ENCODE measurements at places on chromosomes 4 and X. TPM values are rescaled to one million over a fixed set of nuclear protein-coding genes. Genes with fewer than 3 reads are reported as not detected.

The KLKB1 gene
- total RNA-seq, result 1.4 TPM

The PIN4 gene
- 12.0 TPM for total RNA-seq

- no peak for DNase-seq
Observed at GRCh38 chr4:7785017-7785416, 154.6 kb downstream of the AFAP1 start.

- DNase-seq, result no peak
Observed at GRCh38 chrX:115068896-115069295, 51.5 kb upstream of the IL13RA2 start.

DNA sequence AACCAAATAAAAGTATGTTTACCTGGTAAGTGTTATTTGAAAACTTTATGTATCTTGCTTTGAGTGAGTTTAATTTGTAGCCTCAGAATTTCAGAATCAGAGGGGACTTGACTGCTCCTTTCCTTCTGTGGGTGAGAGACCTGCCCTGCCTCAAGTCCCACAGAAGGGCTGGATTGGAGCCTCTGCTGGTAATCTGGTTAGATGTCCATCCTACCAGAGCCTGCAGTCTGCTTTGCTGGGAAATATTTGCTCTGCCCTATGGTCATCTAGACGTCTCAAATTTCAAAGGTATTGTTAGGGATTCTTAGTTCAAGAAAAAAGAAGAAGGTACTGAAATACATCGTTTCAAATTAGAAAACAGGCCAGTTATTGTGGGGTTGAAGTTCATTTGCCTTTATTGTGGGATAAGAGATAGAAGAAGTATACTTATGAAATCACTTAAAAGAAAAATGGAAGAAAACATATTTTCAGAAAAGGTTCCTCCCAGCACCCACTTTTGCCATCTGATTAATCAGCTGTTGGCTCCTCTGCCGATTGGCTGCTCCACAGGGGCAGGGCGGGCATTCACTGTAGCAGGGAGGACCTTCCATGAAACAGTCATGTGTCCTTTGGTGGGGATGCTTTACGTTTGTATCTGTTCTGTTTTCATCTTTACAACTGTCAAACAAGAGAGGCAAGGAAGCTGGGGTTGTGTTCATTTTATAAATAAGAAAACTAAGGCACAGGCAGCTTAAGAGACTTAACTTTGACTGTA, 73.3 kb upstream of the TLR2 start:
- DNase-seq, result no peak

DNA sequence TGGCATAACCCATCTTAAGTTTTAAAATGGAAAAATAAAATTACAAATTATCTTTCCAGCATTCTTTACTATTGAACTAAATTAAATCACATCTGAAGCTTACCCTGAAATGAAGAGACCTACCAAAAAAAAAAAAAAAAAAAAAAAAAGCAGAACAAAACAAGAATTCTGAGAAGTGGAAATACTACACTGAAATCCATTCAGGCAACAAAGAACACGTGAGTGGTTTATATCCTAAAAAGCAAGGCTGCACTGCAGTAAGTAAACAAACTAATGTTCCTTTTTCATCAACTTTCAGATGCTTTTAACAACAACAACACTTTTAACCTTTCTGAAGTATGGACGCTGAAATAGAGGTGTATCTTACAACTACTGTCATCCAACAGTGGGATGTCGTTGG, 7.5 kb downstream of the FRYL start:
- DNase-seq, result no peak

- DNase-seq, result no peak
Observed at GRCh38 chrX:9906919-9907318, 60.2 kb upstream of the CLDN34 start.

DNA sequence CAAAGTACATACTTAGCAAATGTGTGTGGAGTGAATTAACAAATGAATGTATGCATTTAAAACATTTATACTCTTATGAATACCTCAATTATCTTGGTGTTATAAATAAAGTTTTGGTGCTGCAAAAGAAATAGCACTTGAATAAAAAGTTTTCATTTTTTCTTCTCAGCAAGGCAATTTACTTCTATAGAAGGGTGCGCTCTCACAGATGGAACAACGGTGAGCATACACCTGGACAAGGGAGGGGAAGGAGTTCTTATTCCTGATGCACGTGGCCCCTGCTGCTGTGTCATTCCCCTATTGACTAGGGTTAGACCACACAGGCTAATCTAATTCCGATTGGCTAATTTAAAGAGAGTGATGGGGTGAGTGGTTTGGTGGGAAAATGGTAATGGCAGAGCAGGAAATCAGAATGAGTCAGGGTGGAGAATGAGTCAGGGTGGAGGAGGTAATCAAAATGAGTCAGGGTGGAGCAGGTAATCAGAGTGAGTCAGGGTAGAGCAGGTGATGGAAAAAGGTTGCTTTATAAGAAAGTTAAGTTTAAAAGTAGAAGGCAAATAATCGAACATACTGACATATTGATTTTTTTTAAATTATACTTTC, 28.2 kb upstream of the PGK1 start:
- no peak for DNase-seq

DNA sequence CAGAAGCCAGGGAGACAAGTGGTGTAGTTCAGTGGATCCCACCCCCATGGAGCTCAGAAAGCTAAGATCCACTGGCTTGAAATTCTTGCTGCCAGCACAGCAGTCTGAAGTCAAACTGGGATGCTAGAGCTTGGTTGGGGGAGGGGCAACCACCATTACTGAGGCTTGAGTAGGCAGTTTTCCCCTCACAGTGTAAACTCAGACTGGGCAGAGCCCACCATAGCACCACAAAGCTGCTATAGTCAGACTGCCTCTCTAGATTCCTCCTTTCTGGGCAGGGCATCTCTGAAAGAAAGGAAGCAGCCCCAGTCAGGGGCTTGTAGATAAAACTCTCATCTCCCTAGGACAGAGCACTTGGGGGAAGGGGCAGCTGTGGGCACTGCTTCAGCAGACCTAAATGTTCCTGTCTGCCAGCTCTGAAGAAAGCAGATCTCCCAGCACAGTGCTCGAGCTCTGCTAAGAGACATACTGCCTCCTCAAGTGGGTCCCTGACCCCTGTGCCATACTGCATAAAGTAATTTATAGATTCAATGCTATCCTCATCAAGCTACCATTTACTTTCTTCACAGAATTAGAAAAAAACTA, 163.2 kb downstream of the HHIP start:
- no peak for DNase-seq

DNA sequence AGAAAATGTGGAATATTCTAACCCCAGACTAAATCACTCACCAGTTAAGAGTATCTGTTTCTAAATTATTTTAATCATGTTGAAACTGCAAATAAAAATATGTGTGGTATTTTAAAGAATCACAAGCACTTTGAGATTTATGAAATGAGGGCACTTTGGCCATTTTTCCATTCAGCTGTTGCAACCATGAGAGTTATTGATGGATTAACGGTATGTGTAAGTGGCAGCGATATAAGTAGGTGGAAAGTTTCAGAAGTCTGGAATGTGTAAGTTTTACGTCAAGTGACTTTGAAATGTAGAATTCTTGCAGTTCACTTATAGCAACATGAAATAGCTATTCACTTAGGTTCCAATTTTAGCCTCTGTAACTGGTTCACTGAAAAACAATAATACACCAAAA, 905.1 kb upstream of the SLIT2 start:
- no peak for DNase-seq

The PRAF2 gene
- 7.1 TPM for total RNA-seq

- no peak for DNase-seq
Observed at GRCh38 chrX:94400488-94400887, 726.5 kb downstream of the FAM133A start.

- no peak for DNase-seq
Observed at GRCh38 chr4:12519426-12519825, 964.7 kb downstream of the RAB28 start.

GRCh38 chr4:173008436-173008835, 160.2 kb upstream of the GALNT7 start:
- no peak for DNase-seq

- no peak for DNase-seq
Observed at GRCh38 chr4:26909369-26909768, 48.7 kb downstream of the STIM2 start.

- no peak for DNase-seq
Observed at GRCh38 chrX:20237864-20238263, 28.8 kb downstream of the RPS6KA3 start.

DNA sequence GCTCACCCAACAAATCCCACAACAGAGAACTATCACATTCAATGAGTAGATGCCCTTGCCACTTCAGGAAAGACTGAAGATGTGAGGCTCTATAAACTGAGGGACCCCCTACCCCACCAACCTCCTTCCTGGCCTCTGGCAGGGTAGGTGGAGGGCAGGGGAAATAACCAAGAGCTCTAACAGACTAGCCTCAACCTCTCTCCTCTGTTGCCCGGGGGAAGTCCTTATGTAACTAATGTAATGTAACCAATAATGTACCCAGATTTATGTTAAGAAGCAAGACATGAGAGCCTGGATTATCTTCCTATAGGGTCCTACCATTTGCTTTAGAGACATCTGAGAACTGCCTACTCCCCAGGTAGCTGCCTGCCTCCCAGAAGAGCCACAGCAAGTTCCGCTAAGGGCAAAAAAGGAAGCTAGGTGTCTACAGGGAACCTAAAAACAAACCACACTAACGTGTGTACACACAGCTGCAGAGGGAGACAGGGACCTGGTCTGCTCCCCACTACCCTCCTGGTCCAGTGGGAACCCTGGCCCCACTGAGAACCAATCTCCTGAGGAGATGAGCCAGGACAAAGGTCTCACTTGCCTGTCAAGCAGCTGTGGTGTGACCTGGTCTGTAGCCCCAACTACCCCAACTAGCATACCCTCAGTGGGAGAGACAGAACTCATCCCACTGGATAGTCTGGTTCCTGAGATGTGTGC, 17.7 kb downstream of the OTUD5 start:
- DNase-seq, result no peak

- DNase-seq, result no peak
Observed at GRCh38 chr4:103098341-103098740, 1.3 kb downstream of the BDH2 start.

- no peak for DNase-seq
Observed at GRCh38 chr4:150648123-150648522, 66.2 kb downstream of the MAB21L2 start.

DNA sequence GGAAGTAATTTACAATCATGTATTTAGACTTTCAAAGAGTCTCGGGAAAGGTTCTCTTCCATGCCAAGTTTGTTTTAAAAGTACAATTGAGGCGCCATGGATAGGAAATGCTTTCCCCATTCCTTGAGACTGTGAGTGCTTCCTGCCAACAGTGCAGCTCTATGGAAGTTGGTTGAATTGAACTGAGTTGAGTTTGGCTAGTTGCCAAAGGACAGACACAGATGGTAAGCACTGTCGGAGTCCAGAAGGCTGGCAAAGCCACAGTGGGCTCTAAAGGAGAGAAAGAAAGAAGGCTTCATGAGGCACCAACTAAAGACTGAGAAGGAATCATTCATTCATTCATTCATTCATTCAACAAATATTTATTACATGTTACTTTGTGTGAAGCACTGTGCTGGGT, 4.3 kb upstream of the KCNE5 start:
- DNase-seq, result no peak

DNA sequence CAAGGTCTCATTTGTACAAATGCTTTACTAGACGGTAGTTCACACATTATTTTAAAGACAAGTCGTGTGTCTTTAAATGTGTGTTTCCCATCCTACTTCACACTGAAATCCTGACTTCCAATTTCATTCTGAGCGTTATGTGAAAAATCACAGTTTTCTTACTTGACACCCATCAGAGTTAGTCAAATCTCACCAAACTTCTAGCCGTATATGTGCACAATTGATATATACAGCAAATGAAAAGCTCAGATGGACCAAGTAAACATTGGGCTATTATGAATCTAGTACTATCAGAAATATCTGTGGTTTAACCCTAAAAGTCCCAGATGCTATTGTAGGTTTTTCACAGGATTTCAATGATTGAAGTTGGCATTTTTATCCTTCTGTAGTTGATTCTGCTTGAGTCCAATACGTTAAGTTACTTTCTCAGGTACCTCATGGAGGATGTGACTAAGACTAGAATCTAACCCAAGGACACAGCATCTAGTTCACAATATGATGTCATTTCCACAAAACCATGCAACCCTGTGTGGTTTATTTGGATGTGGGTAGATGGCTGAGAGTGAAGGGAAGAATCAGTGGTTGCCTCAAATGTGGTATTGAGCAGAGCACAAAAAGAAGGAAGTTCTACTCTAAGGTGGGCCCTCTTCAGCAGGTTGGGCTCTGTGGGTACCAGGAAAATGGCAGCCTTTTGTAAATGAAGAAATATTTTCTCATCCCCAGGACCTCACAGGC, 22.1 kb upstream of the TRIM60 start:
- no peak for DNase-seq

The DUSP21 gene
- total RNA-seq, result not detected

DNA sequence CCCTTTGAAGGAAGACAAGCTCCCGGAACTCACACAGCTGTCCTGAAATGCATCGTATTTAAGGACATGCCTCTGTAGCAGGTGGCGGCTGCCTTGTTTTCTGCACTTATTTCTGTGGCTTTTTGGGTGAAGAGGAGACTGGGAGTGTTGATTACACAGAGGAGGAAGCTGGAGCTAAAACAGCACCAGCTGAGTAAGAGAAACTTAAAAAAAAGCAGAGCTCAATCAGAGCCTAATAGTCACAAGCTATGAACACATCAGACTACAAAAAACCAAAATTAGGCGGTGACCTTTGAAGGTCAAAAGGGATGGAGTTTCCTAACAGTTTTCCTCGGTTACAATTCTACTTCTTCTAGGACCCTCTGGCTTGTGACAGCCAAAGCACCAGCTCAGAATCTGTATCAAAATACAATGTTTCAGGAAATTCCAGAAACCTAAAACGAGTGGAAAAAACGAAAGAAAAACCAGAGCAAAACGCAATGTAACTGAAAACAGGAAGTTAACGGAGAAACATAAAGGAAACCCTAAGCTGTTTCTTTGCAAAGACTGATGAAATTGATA, 13.5 kb downstream of the PRKX start:
- no peak for DNase-seq

- no peak for DNase-seq
Observed at GRCh38 chr4:168021666-168022065, 70.7 kb upstream of the ANXA10 start.

DNA sequence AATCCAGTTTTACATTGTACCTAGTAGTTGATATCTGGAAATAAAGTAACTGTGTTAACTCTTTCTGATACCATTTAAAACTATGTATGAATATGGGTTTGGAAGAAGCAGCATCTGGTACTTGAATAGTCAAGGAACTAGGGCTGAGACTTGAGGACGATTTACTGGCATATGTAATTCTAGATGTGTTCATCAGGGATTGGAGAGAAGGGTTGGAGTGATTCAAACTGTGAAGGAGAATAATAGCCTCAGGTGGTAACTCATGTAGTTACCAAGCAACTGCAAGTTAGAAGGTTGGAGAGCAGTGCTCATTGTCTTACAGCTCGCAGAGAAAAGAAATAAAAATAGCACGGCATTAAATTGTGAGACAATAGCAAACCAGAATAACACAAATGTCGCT, 29.5 kb upstream of the TXLNG start:
- no peak for DNase-seq

Measured in Right ventricle myocardium inferior (tissue), 1 donor.